ENCODE measurements at places on chromosomes 3 and 15.

- no peak for DNase-seq
These were observed 19.9 kb downstream of the LOXL1 start for GRCh38 chr15:73946046-73946721.

DNA sequence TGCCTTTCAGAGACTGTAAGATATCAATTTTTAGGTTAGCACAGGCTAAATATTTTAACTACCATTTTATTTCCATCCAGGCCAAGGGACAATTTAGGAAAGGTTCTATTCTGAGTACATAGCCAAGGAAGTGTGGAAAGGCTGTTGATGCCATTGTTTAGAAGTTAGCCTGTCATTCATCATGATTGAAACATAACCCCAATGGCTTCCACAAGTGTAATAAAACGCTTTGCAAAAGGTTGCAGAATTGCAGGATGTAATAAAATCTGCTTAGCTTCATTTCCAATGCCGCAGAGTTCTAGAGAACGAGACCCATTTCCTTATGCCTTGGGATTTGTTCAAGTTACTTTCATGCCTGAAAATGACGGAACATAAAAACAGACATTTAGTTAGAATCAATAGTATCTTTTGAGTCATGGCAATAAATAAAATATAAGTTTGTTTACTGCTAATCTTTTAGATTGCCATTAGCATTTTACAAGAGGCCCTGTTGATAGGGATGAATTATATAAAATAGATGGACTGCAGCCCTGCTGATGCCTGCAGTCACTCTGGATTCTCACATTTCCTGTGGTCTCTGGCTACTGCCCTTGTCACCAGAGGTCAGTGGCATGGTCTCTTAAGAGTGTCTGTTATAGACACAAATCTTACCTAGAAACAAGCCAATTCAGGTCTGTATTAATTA, 678.2 kb upstream of the CFAP20DC start:
- DNase-seq, result no peak

- DNase-seq, result no peak
These were observed 578.4 kb downstream of the ZIC1 start for GRCh38 chr3:147987549-147987948.

DNA sequence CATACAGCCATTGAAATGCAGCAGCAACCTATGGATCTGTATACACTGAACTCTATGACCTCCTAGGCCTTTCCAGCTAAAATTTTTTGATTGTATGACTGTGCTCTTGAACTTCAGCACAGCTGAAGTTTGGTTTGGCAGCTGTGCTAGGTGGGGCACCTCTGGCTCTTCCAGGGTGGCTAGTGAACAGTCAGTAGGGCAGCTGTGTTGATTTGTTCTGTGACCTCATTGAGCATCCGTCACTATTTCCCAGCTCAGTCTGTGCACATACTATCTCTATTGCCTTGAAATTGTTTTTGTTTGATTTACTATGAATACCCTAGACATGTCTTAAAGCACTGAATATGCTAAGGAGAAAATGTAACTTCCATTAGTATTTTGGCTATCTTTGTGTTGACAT, 363.2 kb upstream of the NAALADL2 start:
- DNase-seq, result no peak

DNA sequence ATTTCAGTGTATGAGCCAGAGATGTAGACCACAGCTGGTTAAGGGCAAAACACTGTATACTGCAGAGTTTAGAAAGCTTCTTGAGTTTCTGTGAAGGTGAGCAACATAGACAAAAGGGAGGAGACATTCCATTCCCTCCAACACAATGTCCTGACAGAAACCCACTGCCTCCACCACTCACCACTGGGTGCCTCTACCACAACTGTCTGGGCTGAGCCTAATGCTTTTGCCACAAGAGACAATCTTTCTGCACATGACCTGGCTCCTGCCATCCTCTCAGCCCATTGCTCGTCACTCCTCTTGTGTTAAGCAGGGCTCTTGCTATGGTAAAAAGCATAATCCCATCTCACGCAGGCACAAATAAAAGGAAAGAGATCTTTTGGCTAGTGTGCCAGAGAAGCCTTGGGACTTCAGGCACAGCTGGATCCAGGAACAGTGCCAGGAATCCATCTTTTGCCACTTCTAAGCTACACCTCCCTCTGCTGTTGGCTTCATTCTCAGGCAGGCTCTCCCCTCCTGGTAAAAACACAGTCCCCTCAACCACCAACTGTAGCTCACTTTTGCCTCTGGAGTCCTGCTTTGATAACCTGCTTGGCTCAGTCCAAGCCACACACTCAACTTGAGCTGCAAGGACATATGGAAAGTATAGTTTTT, 140.6 kb upstream of the PRR20G start:
- DNase-seq, result no peak

DNA sequence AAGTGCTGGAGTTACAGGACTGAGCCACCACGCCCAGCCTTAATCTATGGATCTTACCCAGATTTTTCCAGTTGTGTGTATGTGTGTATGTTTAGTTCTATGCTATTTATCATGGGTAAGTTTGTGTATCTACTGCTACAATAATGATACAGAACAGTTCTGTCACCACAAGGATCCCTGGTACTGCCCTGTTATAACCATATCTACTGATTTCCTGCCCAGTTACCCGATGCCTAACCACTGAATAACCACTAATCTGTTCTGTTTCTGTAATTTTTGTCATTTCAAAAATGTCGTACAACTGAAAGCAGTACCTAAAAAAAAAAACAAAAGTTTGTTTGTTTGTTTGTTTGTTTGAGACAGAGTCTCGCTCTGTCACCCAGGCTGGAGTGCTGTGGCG, 123.7 kb upstream of the RAP2B start:
- no peak for DNase-seq

GRCh38 chr3:63067999-63068645, 192.9 kb upstream of the CADPS start:
- DNase-seq, result peak; percentile 40

GRCh38 chr3:151386056-151386455, 1.5 kb upstream of the P2RY12 start:
- no peak for DNase-seq

- DNase-seq, result peak; percentile 25
These were observed 35.5 kb downstream of the ZDHHC19 start for GRCh38 chr3:196175722-196176121.

DNA sequence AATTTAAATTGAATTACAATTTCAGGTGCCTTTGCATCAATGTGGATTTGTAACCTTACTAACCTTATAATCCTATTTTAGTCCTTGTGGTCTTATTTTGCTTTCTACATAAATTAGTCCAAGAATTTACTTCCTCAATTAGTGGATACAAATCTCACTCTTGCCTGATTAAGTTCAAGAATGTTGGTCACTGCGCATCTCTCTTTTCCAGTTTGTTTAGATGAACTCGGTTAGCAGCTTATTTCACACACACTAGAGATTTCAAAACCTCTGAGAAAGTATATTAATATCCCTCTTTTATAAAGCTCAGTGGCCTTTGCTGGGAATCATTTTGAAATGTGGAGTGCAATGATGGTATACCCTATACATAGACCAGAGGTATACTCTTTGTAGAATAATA, 243.4 kb downstream of the DTWD1 start:
- DNase-seq, result no peak

DNA sequence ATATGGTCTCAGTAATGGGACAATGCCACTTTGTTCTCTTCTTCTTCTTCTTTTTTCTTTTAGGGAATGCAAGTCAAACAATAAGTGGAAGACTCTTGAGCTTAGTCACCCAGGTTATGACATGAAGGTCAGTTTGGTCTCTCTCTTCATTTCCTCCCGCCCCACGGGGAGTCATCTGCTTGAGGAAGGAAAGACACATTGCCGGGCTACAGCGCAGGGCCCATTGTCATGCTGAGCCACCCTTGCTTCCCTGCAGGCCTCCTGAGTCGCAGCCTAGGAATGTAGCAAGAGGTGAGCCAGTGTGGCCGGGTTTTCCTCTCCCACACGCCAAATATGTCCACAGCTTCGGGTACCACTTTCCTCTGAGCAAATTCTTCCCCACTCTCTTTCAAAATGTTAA, 47.6 kb downstream of the RAP2B start:
- DNase-seq, result peak; percentile 97

- peak; percentile 67 for DNase-seq
These were observed 900 bp upstream of the HYAL3 start for GRCh38 chr3:50299929-50300680.

GRCh38 chr3:138625707-138626365, 17.3 kb downstream of the FAIM start:
- DNase-seq, result peak; percentile 72

DNA sequence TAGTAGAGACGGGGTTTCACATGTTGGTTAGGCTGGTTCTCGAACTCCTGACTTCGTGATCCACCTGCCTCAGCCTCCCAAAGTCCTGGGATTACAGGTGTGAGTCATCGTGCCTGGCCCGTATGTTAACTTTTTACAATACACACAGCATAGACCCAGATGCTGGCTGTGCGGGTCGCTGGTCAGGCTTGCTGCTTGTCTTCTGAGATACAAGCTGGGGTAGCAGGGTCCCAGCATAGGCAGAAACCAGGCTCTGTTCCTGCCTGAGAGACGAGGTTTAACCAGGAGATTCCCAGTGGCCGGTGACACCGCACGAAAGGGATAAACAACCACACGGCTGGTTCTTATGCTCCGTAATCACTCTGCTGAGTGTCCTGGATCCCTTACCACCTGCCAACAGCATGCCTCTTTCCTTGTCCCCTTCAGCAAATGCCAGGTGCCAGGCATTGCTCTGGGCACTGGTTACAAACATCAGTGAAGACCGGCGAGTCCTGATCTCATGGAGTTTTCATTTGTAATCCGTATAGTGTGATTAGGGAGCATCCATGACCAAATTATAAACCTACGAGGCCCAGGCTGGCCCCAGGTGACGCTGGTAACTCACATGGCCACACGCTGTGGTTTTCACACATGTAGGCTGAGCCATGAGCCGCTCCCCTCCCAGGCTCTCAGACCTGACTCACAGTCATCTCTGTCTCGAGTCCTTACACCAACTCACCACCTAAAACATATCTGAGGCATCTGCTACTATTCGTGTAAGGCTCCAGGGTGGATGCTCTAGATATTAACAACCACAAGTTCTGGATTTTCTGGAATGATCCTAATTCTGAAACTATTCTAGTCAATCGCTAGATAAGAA, 125.7 kb downstream of the PDZRN3 start:
- peak; percentile 7 for DNase-seq

- no peak for DNase-seq
These were observed 226.5 kb upstream of the GPR149 start for GRCh38 chr3:154656486-154656885.

DNA sequence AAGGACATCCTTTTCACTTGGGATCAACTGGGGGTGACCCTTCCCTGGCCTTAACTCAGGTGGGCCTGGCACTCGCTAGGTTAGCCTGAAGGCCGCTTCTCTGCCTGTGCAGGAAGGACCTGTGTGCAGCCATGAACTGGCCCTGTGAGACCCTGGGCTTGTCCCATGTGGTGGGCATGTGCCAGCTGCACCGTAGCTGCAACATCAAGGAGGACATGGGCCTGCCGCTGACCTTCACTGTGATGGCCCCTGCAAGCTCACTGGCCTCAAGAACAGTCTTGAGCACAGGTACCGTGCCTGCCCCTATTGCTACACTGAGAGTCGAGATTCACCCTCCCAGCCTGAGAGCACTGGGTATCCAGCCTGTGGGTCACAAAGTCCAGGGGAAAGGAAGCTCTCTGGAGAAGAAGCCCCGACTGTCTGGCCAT, 43.0 kb downstream of the SAXO2 start:
- DNase-seq, result no peak

- DNase-seq, result peak; percentile 26
These were observed 911 bp downstream of the APBA2 start for GRCh38 chr15:28886431-28887338.

DNA sequence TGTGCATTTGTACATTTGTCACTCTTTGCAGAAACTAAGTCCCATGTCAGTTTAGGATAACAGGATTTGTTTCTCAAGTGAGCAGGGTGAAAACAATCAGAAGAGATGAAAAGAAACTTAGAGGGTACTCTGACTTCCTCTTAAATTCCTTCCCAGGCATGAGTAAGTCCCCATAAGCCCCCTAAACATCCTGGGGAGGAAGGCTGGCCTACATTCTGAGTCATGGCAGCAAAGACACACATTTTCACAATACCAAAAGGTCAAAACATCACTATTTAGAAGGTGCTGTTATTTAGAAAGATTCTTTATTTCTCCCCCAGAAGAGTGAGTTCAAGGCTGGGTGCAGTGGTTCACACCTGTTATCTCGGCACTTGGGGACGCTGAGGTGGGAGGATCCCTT, 7.6 kb upstream of the FOXP1 start:
- DNase-seq, result peak; percentile 51

- DNase-seq, result no peak
These were observed 119.4 kb upstream of the ARPP21 start for GRCh38 chr3:35519936-35520335.

GRCh38 chr15:25774871-25775270, 88.3 kb downstream of the ATP10A start:
- no peak for DNase-seq

DNA sequence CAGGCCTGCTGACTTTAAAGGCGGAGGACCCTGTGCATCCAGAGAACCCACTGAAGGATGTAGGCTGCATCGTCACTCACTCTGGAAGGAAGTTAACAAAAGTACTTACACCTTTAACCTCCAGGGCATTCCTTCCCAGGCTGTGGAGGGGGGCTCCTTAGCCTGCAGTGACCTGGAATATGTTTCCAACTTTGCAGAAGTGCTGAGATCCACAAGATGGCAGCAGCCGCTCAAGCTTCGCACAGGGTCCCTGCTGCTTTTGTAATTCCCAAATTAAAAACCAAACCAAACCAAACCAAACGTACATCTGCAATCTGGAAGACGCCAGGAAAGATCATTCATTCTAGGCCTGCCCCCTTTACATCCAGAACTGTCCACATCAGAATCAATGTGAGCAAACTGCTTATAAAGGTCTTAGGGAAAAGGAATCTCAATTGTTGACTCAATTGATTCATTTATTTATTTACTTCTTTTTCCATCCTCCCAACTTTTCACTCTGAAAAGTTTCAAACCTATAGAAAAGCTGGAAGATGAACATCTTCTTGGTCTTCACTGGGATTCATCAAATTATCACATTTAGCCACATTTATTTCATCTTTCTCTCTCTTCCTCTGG, 70.5 kb upstream of the KLHL25 start:
- DNase-seq, result peak; percentile 56

GRCh38 chr3:165518346-165518745, 318.9 kb downstream of the BCHE start:
- DNase-seq, result peak; percentile 44

DNA sequence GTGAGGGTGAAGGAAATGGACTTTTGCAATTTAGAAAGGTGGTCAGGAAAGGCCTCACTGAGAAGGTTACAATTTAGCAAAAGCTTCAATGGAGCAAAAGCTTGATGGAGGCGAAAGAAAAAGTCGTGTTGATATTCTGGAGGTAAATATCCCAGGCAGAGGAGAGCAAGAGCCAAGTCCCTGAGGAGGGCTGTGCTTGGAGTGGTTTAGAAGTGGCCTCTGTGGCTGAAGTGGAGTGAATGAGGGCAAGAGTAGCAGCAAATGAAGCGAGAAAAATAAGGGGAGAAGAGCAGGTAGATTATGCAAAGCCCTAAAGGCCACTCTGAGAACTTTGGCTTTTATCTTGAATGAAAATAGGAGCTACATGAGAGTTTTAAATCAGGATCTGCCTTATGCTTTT, 54.1 kb downstream of the GUCA1C start:
- no peak for DNase-seq

DNA sequence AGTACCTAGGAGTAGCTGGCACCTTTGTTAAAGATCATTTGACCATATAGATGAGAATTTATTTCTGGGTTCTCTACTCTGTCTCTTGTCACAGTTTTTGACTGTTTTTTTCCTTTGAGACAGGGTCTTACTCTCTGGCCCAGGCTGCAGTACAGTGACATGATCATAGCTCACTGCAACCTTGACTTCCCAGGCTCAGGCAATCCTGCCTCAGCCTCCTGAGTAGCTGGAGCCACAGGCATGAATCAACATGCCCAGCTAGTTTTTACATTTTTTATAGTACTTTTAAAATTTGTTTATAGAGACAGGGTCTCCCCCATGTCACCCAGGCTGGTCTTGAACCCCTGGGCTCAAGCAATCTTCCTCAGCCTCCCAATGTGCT, 45.0 kb downstream of the BCL2L10 start:
- no peak for DNase-seq

Data from ELR (cell line).